SW 1271 (cell line): ENCODE measurements at places on chromosomes 4 and X.

GRCh38 chr4:80199947-80200346 is 2.6 kb downstream of the PRDM8 start:
- no peak for DNase-seq

GRCh38 chrX:16436348-16437188 is 213.4 kb upstream of the S100G start:
- peak; percentile 17 for DNase-seq

- DNase-seq, result no peak
Observed at GRCh38 chr4:159021597-159022385, 81.1 kb upstream of the RAPGEF2 start.

GRCh38 chr4:88573276-88573980 is 18.9 kb upstream of the HERC3 start:
- no peak for DNase-seq

- no peak for DNase-seq
Observed at GRCh38 chr4:76060506-76060905, 14.0 kb upstream of the ART3 start.
